AG09319 (cell line): ENCODE measurements at places on chromosomes 7 and 10.

DNA sequence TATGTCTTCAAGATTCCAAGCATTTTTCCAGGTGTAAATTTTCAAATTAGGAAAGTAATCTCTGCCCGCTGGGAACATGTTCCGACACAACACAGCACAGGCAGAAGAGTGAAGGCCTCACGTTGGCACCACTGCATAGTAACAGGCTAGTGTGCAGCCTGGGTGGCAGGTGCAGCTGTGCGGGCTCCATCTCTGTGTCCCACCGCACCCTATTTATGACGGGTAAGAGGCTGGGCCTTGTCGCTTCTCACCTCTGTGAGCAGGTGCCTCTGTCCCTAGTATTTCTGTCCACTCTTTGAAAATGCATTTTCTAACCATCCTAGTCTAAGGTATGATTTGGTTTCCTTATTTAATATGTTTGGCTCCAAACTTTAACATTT is 24.1 kb downstream of the VIPR2 start:
- no peak for DNase-seq

DNA sequence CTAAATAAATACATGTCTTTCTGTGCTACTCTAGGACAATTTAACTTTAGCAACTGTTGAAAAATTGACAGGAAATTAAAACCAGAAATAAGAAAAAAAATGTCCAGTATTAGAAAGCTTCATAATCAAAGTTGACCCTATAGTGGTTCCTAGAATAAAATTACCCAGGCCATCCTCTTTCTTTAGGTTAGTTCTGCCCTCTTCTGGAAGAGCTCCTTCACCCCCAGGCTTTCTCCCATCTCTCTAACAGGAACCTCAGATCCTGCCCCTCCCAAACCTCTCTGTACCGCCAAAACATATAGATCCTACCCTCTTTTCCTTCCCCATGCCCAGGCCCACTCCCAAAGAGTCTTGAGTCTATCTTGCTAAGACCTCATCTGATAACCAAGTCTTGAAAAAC is 159.4 kb upstream of the CDK1 start:
- DNase-seq: no peak

DNA sequence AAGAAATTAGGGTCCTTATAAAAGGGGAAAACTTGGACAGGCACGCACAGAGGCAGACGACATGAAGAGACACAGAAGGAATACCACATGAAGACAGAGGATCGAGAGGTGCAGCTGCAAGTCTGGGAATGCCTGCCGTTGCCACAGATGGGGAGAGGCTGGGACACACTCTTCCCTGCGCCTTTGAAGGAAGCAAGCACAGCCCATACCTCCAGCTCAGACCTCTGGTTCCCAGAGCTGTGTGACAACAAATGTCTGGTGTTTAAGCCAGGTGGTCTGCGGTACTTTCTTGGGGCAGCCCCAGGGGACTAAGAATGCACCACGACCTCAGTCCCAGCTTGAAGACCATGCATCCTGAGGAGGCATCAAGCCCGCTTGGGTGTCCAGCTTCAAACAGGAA is 18.3 kb downstream of the INSIG1 start:
- no peak for DNase-seq

GRCh38 chr7:4689151-4689550 is 7.1 kb downstream of the FOXK1 start:
- no peak for DNase-seq

- DNase-seq: peak; percentile 90
These were observed 533.1 kb downstream of the KCNMA1 start for GRCh38 chr10:77104459-77104980.

GRCh38 chr7:113824117-113824823 is 94.5 kb downstream of the PPP1R3A start:
- DNase-seq: no peak

GRCh38 chr10:127197154-127197432 is 702 bp upstream of the INSYN2A start:
- DNase-seq: no peak

DNA sequence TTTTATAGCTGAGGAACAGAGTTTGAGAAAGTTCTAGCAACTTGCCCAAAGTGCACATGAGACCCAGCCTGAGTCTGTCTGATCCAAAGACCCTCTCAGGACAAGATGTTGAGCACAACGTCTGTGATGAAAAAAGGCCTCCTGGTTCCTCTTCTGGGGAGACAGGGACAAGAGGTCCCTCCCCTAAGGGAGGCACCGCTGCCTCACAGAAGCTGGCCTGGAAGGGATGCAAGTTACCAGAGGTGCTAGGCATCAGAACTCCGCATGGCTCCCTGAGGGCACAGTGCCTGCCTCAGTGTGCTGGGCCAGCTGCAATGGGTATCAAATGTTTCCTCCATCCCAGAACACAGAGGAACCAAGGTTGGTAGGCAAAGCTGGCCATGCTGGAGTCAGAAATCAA is 302.4 kb downstream of the GRID1 start:
- no peak for DNase-seq

DNA sequence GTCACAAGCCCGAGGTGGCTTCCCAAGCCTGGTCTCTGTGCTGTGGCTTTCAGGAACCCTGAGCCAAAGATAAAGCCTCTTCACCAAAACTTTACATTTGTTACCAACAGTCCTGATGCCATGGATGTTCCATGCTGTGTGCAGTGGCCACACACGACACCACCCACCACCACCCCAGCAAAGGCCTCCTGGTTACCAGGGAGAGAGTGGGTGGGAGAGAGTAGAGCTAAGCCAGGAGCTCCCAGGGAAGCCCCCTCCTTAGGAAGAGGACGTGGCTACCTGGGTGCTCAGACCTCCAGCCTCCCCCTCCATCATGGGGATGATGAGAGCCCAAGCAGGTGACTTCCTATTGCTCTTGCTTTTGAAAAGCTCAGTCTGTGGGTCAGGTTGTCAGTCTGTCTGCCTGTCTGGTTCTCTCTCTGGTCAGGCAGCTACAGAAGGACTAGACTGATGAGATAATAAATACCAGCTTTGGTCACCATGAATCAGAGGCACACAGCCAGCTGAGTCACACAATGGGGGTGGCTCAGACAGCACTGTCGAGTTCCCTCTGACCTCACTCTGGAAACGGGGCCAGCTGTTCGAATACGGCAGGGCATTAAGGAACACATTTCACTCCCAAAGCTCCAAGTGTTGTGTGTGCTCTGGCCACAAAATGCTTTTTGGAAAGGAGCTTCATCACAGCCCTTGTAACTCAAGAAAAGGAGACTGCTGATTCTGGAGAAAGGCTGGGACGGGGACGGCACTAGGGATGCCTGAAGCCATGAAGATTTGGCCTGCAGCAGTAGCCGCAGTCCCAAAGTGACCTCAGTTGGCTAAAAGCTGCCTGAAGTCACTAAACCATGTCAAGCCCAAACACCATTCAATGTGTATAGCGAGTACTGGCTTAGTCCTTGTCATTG is 166.0 kb downstream of the FANK1 start:
- DNase-seq: peak; percentile 90

DNA sequence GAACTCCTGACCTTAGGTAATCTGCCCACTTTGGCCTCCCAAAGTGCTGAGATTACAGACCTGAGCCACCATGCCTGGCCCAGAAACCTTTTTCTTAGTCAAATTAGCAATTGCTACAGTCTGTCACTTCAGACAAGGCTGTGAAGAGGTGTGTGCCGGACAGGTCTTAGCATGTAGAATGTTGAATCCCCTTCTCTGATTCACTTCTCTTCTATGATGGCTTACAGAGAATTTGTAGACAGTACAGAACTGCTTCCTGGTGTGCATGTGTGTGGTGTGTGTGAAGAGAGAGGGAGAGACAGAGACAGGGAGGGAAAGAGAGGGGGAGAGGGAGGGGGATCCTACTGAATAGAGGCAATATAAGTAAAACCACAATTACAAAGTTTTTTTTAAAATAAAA is 150.4 kb downstream of the PARD3 start:
- no peak for DNase-seq

GRCh38 chr10:75632805-75633462 is 201.5 kb downstream of the LRMDA start:
- DNase-seq: no peak

DNA sequence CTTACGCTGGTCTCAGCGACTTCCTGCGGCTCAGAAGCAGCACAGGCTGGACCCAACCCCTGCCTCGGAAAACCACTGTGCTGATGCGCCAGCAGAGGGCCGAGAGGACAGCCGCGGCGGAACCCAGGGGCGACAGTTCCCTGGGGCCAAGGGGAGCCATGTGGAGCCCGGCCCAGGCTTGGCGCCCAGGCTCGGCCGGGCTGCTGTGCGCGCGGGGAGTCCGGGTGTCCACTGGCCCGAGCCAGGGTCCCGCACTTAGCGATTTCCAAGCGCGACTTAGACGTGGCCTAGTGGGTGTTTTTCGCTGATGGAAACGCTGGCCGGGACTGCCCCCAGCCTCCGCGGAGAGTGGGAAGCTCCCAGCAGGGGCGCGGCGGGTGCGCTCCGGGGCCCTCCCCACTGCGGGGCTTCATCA is 18.6 kb upstream of the ZNF32 start:
- no peak for DNase-seq

DNA sequence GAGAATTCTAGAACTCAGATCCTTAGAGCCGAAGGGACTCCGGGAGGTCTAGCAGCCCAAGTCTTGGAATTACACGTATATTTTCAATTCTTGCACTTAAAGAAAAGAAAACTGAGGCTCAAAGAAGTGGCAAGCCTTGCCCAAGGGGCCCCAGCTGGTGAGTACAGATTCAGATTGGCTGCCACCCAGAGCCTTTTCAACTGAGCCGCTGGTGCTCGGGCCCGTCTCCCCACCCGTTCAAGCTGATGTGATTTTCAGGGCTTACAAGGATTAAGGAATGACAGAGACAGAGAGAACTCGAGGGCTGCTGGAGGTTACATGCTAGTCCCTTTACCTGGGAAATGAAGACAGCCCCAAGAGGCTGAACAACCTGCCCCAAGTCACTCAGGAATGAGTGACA is 117.8 kb downstream of the ABLIM1 start:
- DNase-seq: no peak

GRCh38 chr7:2808891-2809665 is 35.0 kb downstream of the GNA12 start:
- DNase-seq: no peak

GRCh38 chr10:112954974-112955581 is 5.0 kb downstream of the TCF7L2 start:
- DNase-seq: no peak

DNA sequence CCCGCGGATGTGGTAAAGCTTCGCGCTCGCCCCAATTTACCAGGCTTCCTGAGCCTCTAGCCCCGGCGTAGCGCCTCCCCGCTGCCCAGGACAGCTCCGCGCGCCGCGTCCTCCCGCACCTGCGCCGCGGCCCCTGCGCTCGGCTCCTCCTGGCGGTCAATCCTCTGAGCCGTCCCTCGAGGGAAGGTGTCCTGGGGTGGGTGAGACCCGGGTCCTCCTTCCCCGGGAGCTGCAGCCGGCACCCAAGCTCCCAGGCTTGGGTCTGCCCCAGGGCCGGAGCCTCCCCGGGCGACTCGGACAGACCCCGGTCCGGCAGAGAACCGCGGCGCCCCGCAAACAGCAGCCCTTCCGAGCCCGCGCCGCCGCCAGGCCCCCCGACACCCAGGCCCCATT is 512 bp downstream of the OSBPL3 start:
- no peak for DNase-seq

- DNase-seq: no peak
These were observed 65.4 kb downstream of the RNF133 start for GRCh38 chr7:122633472-122633871.

DNA sequence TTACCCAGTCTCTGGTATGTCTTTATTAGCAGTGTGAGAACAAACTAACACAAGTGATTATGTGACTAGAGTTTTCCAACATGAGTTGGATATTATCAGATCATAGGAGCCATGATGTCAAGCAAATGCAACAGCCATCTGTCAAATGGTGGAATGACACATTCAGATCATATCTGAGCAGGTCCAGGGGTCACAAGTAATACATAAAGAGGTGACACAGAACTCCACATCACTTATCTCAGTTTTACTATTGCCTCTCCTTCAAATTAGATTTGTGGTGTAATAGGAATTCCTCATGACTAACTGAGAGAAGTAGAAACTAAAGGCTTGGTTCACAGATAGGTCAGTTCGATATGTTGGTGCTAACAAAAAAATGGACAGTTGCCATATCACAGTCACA is 12.2 kb upstream of the SAMD9L start:
- DNase-seq: no peak

DNA sequence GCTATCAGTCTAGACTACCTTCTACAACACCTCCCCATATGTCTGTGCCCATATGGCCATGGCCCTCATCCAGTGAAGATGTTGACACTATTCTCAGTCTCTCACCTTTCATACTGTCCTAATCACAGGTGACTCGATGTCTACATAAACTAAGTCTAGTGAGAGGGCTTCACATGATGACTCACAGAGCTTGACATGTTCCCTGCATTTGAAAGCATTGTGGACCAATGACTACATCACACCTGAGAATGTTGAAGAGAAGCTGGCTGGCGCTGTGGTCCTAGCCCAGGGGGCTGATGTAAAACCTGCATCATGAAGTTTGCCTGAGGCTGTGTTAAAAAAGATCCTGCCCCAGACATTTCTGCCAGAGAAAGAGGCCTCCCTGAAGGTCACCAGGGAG is 167.2 kb downstream of the NPSR1 start:
- DNase-seq: no peak

DNA sequence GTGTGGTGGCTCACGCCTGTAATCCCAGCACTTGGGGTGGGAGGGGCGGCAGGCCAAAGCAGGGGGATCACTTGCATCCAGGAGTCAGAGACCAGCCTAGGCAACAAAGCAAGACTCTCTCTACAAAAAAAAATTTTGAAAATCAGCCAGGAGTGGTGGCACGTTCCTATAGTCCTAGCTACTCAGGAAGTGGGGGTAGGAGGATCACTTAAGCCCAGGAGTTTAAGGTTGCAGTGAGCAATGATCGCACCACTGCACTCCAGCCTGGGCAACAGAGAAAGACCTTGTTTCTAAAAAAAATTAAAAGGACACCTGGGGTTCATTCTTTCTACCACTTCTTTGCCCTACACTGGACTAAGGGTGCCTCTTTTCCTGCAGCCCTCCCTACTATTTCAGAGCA is 15.1 kb downstream of the WAPL start:
- no peak for DNase-seq

DNA sequence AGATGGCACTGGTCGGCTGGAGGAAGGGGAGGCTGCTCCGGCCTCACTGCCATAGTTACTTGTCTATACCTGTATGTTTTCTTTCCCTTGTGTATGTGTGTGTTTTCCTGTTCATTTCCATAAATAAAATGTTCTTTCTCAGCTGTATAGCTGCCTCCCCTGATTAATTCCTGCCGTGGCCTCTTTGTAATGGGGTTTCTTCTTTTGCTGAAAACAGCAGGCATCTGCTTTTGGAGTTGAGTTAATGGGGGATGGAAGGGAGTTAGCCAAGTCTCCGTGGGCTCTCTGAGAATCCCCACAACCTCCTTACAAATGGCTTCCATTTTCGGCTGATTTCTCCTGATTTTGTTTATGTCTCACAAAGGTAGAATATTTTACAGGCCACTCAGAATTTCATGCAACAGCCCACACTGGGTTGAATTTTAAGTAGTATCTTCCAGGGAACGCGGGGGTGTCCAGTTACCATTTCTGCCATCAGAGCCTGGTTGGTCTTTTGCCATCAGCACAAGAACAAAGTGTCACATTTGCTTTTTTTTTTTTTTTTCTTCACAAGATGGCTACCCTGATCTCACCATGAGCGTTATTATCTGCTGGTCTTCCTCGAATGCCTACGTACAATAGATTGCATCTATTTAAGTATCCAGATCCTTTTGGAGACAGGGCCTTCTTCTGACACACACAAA is 88.1 kb upstream of the NRP1 start:
- DNase-seq: no peak

GRCh38 chr10:285216-285615 is 150.0 kb downstream of the ZMYND11 start:
- no peak for DNase-seq

GRCh38 chr10:34337917-34338316 is 477.2 kb downstream of the PARD3 start:
- no peak for DNase-seq
